ENCODE measurements at places on chromosomes 4 and X.

GRCh38 chr4:188869581-188869980 is 730.3 kb downstream of the TRIML1 start:
- no peak for DNase-seq

DNA sequence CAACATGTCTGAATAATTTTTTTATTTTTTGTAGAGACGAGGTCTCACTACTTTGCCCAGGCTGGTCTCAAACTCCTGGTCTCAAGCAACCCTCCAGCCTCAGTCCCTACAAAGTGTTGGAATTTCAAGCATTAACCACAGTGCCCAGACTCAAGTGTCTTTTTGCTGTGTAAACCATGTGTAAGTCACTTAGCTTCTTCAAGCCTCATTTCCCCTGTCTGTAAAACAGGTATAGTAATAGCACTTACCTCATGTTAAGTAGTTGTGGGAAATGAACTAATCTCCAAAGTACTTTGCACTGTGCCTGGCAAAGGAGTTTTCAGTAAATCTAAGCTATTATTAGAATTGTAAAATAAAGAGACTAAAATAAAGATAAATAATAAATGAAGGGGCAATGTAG is 35.7 kb downstream of the STBD1 start:
- DNase-seq = no peak

DNA sequence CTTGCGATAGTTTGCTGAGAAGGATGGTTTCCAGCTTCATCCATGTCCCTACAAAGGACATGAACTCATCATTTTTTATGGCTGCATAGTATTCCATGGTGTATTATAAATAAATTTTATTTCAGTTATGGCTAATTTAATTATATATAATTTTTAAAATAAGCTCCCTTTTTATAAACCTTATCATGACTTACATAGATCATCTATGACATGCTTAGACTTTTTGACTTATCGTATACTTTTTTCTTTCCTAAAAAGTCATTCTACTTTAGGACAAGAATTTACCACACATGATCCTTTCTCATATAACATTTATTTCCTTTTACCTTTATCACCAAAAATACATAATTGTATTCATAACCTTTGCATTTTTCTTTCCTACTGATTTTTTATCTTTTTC is 376.5 kb downstream of the CCSER1 start:
- no peak for DNase-seq

GRCh38 chr4:8559524-8560264 is 20.5 kb upstream of the GPR78 start:
- DNase-seq = no peak

- DNase-seq = no peak
Measured at GRCh38 chr4:74146581-74147129, 11.3 kb upstream of the MTHFD2L start.

DNA sequence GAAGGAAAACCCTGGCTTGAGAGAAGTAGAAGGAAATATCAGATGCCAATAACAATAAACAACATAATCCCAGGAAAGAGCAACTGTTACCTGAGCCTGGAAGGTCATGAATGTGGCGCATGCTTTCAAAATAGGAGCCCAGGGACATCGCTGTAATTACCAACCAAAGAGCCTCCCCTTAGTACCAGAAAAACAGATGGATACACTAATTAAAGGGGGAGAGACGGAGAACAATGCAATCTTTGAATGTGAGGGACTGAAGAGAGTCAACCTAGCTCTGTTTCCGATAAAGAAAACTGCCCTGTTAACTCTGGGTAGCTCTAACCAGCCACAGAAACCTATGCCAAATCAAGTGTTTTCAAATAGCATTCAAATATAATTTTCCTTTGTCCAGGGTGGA is 161.4 kb downstream of the ENOX2 start:
- no peak for DNase-seq

GRCh38 chr4:146245850-146246249 is 31.5 kb downstream of the REELD1 start:
- no peak for DNase-seq

DNA sequence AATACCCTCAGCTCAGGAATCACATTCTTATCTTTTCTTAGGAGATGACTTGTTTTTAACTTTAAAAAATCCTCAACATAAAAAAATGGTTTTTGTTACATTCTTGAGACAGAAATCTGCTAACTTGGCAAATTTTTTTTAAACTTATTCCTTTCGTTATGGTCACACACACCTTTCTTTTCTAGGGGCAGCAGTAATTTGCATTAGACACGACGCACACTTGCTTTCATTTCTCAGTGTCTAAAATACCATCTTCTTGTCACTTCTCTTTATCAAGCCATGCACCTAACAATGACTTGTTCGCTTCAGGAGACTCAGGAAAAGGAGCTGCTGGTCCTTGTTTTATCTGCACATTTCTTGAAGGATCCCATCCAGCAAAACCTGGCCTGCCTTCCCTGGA is 112.6 kb upstream of the TBL1X start:
- DNase-seq = no peak

DNA sequence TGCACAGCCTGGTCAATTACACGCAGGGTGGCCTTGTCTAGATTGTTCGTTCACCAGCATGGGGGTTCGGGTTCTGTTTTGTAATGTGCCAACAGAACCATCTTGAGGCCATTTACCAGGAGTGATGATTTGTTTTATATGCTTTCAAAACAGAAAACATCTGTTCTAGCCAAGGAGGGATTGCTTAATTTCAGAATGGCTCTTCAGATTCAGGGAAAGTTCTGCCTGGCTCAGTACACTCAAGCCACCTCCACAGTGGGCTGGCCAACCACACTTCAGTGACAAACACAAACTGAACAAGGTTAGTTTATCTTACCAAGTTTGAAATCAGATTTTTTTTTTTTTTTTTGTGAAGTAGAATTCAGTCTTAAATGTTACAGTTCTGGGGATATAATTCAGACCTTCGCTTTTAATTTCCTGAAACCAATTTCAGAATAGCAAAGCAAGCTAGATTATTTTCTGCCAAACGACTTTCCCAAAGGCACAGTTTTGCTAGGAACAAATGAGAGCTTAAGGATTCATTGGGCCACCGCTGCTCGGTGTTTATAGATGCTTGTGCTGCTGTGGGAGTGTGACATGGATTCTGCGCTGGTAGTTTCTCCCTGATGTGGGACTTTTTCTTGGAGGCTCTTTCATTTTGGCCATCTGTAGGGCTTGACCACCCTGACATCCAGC is 23.4 kb downstream of the SMS start:
- DNase-seq = no peak

GRCh38 chrX:140355922-140356321 is 148.9 kb downstream of the SOX3 start:
- no peak for DNase-seq

GRCh38 chr4:133157460-133158160 is 8.5 kb downstream of the PCDH10 start:
- DNase-seq = no peak

- no peak for DNase-seq
Measured at GRCh38 chr4:6925357-6925836, 15.8 kb downstream of the TBC1D14 start.

- no peak for DNase-seq
Measured at GRCh38 chr4:64341711-64342110, 67.5 kb downstream of the TECRL start.

- no peak for DNase-seq
Measured at GRCh38 chr4:130722361-130722760, 1626.4 kb downstream of the C4orf33 start.

DNA sequence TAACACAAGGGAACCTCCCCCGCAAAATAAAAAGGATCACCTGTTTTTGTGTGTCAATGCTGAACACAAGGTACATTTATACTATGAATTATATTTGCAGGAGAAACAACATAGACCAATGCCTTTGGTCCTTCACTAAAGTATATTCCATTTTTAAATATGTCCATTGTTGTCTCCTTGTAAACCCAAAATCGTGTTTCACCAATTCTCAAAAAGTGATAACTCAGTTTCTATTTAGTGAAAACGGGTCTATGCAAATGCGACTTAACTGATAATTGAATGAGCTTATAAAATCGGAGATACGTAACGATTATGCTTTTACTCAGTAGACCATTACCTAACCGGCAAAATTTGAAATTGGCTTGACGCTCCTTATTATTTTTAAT is 2.1 kb downstream of the BRWD3 start:
- DNase-seq = no peak

DNA sequence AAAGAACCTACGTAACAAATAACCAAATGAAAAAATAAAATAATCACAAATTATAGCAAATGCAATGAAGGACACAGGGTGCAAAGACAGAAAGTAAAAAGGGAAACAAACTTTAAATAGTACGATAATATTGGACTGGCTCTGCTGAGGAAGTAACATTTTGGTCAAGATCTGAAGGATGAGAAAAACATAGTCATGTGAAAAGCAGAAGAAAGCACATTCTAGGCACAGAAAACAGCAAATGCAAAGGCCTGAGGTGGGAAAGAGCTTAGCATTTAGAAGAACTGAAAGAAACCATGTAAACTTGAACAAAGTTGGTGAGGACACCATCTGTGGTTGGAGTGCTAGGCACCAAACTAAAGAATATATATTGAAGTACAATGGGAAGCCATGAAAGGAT is 111.2 kb downstream of the PPP3CA start:
- no peak for DNase-seq

GRCh38 chr4:127737295-127737694 is 7.1 kb downstream of the SLC25A31 start:
- DNase-seq = no peak

GRCh38 chrX:17441965-17442364 is 67.0 kb downstream of the NHS start:
- DNase-seq = no peak

DNA sequence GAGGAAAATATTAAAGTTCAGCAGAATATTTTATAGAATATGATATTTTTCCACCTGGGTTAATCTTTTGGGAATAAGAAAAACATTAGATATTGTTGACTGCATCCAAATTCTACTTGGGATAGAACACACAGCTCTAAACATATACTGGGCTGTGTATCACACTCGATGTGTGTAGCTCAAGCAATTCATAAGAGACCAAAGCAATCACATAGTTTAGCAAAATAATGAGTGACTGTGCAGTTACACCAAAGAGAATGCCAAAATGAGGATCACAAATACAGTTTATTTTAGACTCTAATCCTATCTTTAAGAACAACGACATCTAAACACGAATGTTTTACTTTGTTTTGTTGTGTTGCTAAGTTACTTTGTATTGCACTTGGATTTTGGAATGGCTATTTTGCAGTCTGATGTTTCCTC is 101.2 kb downstream of the CBR4 start:
- no peak for DNase-seq

GRCh38 chrX:124086411-124086810 is 124.9 kb downstream of the STAG2 start:
- DNase-seq = no peak

- DNase-seq = no peak
Measured at GRCh38 chr4:24372881-24373280, 211.5 kb downstream of the DHX15 start.

- DNase-seq = no peak
Measured at GRCh38 chrX:119516157-119516702, 48.0 kb downstream of the SLC25A5 start.

- no peak for DNase-seq
Measured at GRCh38 chrX:8748855-8749254, 16.9 kb upstream of the ANOS1 start.

DNA sequence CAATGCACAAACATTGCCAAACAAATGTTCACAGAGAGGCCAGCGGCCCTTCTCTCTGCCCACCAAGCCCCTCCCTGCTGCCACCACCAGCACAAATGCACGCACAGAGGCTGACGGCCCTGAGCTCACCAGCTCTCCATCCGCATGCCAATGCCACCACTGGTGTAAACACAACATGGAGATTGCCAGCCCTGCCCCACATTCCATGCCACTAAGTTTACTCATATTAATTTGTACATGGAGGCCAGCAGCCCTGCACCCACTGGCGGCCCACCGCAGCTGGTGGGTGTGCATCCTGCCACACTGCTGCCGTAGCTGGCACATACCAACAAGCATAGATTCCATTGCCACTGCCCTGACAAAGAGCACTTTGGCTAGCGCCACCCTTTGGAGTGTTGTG is 124.0 kb downstream of the CYLC1 start:
- DNase-seq = no peak

GRCh38 chr4:168177546-168178149 is 85.3 kb downstream of the ANXA10 start:
- no peak for DNase-seq

GRCh38 chr4:104881136-104881886 is 265.4 kb upstream of the TET2 start:
- DNase-seq = no peak

- DNase-seq = no peak
Measured at GRCh38 chr4:3037957-3038461, 36.3 kb downstream of the HTT-AS start.

- no peak for DNase-seq
Measured at GRCh38 chr4:73421708-73422457, 14.1 kb upstream of the AFP start.

DNA sequence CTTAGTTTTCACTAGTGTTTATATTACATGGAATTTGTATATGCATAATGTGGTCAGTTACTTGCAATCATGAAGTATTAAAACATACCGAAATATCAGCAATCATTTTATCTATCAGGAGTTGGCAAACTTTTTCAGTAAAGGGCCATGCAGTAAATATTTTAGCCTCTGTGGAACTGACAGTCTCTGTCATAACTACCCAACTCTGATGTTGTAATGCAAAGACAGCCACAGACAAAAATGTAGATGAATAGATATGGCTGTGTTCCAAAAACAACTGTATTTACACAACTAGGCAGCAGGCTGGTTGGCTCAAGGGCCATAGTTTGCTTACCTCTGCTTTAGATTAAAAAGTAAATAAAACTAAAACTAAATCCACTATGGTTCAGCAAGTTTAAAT is 200.2 kb downstream of the HS3ST1 start:
- no peak for DNase-seq

DNA sequence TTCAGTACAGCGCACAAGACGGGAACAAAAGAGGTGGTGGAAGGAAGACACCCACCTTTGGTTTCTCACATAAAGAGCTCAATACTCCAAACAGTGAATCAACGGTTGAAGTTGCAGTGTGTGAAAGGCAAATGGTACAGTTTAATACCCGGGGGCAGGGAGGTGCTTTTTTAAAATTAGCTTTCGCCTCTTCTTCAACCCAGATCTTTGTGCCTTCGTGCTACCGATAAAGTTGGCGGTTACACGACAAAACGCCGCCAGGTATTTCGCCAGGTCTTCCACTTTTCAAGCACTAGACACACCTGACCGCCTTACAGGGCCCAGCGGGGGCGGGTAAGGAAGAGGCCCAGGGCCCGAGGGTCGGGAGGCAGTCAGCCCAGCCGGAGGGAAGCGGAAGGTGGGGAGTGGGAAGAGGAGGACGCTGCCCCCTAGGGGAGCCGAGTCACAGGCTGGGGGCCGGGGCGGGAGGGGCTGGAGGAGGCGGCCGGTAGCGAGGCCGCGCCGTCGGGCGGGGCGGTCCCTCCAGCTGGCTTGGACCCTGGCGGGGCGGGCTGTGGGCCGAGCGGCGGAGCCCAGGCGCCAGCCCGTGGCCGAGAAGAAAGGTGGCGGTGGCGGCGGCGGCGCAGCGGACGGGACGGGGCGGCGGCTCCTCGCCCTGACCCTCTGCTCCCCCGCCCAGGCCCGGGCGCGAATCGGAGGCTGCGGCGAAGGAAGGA is 16.0 kb downstream of the UTP3 start:
- peak; percentile 78 for DNase-seq

Measured in prostate gland (tissue), 2 donors.